ENCODE measurements at places on chromosomes 4 and X. TPM values are rescaled to one million over a fixed set of nuclear protein-coding genes. Genes with fewer than 3 reads are reported as not detected.

- DNase-seq: no peak
Measured at GRCh38 chr4:89305712-89306437, 1.7 kb downstream of the GPRIN3 start.

DNA sequence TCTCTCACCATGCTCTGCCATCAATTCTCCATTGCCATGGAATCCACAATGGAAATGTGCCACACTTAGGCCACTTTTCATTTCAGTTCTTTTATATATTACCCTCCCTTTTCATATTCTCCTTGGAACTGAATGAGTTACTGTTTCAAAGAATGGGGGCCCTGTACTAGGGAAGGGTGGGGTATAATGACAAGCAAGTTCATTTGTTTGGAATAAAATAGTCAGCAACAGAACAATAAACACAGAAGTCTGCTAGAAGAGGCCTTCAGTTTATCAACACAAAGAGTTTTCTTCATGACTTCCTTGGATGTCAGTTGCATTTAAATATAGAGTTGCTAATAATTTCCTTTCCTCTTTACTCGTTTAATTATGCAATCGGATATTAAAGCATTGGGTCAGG, 478.3 kb upstream of the FTHL17 start:
- no peak for DNase-seq

GRCh38 chr4:155593793-155594192, 72.9 kb upstream of the GUCY1A1 start:
- no peak for DNase-seq

DNA sequence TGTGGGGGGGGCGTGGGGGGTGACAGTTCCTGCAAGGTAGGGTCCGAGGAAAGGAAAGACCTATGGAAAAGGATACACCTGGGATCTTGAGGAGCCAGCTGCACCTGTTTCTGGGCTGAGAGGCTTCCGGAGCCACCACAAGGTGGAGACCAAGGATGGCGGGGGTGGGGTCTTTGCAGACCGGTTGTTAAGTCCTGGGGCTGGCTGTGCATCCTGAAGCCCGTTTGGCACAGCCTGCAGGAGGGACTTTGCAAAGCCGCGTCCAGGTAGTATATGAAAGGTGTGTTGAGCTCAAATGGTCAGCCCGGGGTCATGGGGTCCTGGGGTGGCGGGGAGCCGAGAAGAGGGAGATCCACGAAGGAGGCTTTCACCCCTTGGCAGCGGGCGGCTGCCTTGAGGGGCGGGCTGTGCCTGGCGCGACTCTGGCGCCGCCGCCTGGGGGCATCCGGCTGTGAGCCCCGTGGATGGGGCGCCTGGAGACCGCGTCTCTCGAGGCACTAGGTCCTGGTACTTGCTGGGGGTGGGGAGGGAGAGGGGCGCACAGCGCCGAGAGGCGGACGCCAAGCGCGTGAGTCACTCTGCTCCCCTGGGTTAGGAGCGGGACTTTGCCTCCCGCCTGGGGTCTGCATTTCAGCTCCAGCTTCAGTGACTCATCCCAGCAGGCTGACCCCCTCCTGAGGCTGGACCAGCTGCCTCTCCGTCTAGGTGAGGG, 58.2 kb upstream of the DYNLT3 start:
- DNase-seq: no peak

DNA sequence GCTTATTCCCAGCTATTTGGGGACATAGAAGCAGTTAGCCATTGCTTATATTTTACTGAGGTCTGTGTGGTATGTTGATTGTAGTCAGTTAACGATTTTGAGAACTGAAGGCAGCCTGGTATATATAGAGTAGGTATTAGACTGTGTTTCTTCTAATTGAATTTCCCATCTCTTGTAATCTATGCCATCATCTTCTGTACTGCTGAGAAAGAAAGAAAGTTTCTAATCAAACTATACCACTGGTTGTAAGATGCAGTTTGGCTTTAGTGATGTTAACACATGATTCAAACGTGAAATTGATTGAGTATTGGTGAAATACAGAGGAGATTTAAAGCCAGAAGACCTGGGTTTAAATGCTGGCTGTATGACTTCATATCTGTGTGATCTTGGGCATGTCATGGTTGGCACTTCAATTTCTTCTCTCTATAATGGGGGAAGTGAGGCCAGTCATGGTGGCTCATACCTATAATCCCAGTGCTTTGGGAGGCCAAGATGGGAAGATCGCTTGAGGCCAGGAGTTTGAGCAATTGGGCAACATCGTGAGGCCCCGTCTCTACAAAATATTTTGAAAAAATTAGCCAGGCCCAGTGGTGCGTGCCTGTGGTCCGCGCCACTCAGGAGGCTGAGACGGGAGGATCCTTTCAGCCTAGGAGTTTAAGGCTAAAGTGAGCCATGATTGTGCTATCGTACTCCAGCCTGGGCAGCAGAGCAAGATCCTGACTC, 11.6 kb downstream of the HTT start:
- DNase-seq: no peak

- DNase-seq: no peak
Measured at GRCh38 chr4:137408527-137409177, 123.6 kb downstream of the PCDH18 start.

- DNase-seq: no peak
Measured at GRCh38 chr4:119692001-119692400, 63.4 kb upstream of the PDE5A start.

- DNase-seq: no peak
Measured at GRCh38 chr4:1772853-1773538, 20.1 kb upstream of the FGFR3 start.

GRCh38 chrX:50609796-50610195, 139.2 kb upstream of the DGKK start:
- DNase-seq: no peak

DNA sequence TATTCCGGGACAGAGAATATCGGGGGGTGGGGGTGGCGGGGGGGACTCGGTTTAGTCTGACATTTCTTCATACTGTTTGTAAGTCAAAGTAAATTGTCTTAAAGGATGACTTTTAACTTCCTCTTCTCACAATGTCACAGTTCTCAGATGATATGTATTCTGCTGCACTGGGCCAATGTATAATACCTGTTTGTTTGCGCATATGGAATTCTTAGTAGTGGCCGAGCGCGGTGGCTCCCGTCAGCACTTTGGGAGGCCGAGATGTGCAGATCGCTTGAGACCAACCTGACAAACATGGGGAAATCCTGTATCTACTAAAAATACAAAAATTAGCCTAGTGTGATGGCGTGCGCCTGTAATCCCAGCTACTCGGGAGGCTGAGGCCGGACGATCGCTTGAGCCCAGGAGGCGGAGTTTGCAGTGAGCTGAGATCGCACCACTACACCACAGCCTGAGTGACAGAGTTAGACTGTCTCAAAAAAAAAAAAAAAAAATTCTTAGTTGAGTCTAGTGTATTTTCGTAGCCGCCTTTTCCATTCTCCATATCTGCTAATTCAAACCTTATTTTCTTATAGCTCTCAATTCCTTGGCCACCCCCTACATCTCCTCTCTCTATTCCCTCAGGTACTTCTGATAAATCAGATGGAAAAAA, 851 bp downstream of the POLR2B start:
- DNase-seq: no peak

GRCh38 chr4:17332478-17332877, 179.4 kb downstream of the QDPR start:
- no peak for DNase-seq

- DNase-seq: no peak
Measured at GRCh38 chrX:129427267-129427666, 96.0 kb downstream of the SMARCA1 start.

GRCh38 chrX:130330706-130331105, 9.0 kb upstream of the SLC25A14 start:
- DNase-seq: no peak

GRCh38 chrX:8125566-8125965, 45.5 kb downstream of the VCX2 start:
- no peak for DNase-seq

- no peak for DNase-seq
Measured at GRCh38 chr4:166049036-166049435, 176.0 kb downstream of the TLL1 start.

DNA sequence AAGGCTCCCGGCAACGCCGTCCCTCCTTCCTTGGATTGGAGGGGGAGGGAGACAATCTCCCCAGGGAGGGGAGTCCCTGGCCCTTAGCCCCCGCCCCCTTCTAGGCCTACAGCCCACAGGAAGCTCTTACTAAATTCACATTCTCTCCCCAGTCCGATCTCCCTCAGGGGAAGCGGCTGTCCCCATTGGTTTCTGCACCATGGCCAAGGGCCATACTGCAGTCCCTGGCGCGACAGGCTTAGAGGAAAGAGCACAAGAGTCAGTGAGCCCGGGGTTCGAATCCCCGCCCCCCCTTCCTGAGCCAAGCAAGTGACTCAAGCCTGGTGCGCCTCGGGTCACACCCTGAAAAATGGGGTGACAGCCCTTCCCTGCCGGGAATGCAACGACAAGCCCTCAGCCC, 1.1 kb downstream of the ABLIM2 start:
- no peak for DNase-seq

GRCh38 chr4:138259824-138260223, 17.7 kb upstream of the SLC7A11 start:
- DNase-seq: no peak

- DNase-seq: no peak
Measured at GRCh38 chrX:47170861-47171692, 22.6 kb upstream of the UBA1 start.

DNA sequence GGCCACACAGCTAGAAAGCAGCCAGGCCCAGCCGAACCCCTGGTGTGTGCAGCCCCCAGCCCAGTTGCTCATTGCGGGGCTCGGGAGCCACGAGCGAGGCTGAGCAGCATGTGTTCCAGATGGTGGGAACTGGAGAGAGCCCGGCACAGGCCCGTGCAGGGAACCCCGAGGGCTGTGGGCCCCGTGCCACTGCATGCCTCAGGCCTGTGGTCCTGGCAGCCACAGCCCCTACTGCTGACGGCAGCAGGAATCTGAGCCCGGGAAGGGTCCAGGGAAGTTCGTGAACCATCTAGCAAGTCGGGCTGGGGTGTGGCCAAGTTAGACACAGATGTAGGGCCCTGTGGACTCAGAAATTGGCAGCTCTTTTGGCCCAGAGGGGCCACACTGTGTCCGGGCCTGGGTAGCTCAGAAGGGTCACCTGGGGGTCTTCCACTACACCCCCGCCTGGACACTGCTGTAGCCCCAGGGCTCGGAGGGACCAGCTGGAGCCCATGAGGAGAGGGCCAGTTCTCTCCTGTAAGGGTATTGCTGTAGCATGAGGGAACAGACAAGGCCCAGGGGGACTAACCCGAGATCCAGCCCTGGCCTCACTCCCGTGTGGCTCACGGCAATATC, 12.1 kb downstream of the HTRA3 start:
- DNase-seq: no peak

DNA sequence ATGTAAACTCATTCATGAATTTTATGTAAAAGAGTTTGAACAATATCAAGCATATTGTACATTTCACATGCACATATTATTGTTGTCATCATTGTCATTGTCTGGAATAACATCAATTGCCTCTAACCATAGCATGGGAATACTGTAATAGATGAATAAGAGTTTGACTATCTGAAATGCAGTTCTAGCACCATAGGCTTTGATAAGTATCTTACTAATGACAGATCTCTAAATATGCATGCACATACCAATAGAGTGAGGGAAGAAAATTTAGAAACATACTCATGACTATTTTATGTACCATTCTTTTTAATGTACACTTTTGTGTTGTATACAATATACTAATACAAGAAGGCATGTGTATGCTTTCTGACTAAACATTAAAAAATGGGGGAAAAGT, 161.6 kb upstream of the SPRY1 start:
- DNase-seq: no peak

GRCh38 chr4:76585897-76586360, 150.9 kb downstream of the SHROOM3 start:
- no peak for DNase-seq

The RBMX gene
- polyA plus RNA-seq: 194 TPM

The GLRA3 gene
- polyA plus RNA-seq: not detected

The TMSB15B gene
- 8.9 TPM for polyA plus RNA-seq

The LETM1 gene
- polyA plus RNA-seq: 15.2 TPM

The MAGEB3 gene
- not detected for polyA plus RNA-seq
